ENCODE measurements at places on chromosomes 1 and 21.

GRCh38 chr1:200438911-200439310, 29.1 kb upstream of the ZNF281 start:
- no peak for DNase-seq

DNA sequence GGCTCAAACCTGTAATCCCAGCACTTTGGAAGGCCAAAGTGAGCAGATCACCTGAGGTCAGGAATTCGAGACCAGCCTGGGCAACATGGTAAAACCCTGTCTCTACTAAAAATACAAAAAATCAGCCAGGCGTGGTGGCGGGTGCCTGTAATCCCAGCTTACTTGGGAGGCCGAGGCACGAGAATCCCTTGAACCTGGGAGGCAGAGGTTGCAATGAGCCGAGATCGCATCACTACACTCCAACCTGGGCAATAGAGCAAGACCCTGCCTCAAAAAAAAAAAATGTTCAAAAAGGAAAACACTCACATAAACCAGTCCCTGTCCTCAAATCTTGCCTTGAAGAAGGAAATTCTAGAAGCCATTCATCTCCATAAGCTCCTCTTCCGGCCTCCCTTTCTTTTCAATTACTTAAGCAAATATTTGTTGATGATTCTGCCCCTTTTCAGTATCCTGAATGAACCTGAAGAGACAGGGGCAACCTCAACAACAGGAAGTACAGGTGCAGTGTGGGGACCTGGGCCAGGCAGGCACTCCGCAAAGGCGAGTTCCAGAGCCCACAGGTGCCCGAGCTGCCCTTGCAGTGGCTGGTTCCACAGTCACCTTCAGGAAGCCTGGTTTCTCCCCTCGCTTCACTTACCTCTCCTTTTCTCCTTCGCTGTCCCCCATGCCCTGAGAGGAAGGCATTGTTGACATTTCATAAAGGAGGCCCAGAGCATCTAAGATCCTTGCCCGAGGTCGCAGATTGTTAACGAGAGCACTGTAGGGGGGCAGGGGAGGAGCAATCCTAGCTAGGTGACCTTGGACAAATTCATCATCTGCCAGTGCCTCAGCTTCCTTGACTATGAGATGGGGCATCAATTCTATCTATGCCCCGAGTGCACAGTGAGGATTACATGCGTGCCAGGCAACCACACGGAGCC, 8.9 kb upstream of the LEFTY1 start:
- no peak for DNase-seq

GRCh38 chr1:212035835-212036605, 472 bp downstream of the DTL start:
- DNase-seq, result no peak

DNA sequence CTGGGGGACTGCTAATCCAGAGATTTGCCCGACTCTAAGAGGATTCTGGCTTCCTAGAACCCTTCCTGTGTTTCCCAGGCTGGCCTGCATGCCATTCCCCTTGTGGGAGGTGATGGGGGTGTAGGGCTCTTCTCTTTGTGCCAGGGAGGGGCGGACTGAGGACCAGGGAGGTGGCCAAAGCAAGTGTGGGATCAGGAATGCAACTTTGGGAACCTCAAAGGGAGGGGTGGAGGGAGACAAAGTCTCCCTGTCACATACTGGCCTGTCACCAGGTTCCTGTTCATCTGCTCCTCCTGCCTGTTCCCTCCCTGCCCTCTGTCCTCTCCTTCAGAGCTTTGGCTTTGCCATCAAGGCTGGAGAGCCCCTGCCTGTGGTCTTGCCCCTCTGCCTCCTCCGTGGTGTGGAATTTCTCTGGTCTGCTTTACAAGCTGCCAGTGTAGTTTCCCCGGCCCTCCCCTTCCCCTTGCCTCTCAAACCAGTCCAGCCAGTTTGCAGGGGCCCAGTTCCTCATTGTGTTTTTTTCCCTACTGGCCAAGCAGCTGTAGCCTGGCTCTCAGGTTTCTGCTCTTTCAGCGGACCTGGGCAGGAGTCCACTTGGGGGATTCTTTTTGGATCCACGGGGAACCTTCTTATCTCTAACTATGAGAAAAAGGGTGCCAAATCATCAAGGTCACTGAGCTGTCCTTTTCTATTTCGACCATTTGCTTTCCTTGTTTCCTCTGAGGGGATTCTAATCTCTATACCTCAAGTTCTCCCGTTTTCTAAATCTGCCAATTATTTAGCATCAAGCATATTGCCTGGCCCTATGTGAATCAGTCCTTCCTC, 1.8 kb downstream of the CGN start:
- no peak for DNase-seq

GRCh38 chr1:209593747-209594146, 10.2 kb downstream of the CAMK1G start:
- no peak for DNase-seq

DNA sequence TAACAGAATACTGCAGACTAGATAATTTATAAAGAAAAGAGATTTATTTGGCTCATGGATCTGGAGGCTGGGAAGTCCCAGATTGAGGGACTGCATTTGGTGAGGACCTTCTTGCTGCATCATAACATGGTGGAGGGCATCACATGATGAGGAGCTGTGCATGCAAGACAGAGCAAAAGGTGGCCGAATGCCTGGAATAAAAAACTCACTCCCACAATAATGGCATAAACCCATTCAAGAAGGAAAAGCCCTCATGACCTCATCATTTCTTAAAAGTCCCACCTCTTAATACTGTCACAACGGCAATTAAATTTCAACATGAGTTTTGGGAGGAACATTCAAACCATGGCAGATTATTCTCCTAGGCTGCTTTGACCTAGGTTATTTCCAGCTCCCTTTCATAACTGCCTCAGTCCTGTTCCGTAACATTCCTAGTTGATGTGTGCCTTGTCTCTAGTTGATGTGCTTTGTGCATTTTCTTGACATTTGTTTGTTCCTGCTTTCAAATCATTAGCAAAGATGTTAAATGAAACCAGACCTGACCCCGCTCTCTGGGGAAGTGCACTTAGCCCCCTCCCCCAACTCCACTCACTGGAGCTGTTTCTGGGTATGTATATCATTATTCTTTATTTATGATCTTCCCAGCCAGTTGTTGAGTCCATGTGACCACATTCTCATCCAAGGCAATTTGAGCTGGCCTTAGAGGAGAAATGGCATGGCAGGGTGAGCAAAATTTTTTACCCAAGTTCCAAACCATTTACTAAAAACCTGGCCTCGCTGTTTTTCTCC, 148.5 kb downstream of the GDAP2 start:
- DNase-seq, result no peak

- no peak for DNase-seq
These were observed at the start of gene DOP1B for GRCh38 chr21:36156815-36157670. Gene DOP1B (plus strand): TSS chr21:36156824. CDS start chr21:36164734, 7,910 bp downstream.

- DNase-seq, result no peak
These were observed 89.6 kb downstream of the AK5 start for GRCh38 chr1:77371396-77371795.

GRCh38 chr1:29686012-29686930, 449.9 kb downstream of the PTPRU start:
- DNase-seq, result no peak

- DNase-seq, result peak; percentile 79
These were observed at the start of gene ST3GAL3 for GRCh38 chr1:43707190-43708001. Gene ST3GAL3 (plus strand): TSS chr1:43707536. CDS start chr1:43736263, 28,727 bp downstream.

DNA sequence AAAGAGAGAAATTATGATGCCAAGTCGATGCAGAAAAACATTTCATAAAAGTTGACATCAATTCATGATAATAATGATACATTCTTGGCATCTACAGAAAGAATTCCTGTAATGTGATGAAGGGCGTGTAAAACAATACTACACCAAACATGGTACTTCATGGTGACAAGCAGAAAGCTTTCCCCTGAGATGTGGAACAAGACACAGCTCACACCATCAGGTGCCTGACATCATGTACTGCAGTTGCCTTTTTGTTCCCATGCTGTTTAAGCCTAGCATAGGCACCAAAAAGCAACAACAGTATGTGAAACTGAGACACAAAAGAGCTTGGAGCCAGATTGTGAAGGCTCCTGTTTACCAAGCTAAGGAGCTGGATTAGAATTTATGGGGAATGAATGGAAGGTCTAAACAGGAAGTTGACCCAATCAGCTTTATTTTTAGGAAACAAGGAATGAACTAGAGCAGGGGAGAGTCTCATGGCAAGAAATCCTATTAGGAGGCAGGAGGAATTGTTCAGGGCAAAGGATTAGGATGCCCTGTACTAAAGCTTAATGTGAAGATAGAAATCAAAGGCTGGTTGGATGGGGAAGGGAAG, 67.2 kb downstream of the SYDE2 start:
- DNase-seq, result no peak

GRCh38 chr1:182783068-182783467, 6.5 kb upstream of the NPL start:
- no peak for DNase-seq

- peak; percentile 40 for DNase-seq
These were observed 612.9 kb downstream of the PTPRU start for GRCh38 chr1:29849038-29849750.

DNA sequence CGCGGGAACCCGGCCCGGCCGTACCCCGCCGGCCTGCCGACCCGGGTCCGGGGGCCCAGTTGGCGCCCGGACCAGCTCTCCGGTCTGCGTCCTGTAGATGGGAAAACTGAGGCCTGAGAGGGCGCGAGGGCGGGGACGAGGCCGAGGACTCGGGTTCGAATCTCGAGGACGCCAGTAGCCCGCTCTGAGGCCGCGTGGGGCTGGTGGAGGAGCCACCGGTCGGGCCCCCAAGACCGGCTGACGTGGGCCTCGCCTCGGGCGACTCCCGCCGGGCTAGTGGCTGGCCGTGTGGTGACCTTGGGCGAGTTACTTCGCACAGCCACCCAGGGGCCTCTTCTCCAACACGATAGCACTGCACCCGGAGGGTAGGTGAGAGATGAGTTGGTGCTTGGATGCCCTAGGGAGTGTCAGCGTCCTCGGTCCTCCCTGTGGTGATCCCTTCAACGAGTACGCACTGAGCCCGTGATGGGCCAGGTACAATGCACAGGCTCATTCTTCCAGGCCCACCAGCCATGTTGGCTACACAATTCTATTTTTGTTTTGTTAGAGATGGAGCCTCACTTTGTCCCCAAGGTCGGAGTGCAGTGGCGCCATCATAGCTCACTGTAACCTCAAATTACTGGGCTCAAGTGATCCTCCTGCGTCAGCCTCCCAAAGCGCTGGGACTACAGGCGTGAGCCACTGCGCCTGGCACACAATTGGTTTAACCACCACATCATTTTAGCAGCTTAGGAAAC, 404 bp upstream of the SCMH1 start:
- peak; percentile 16 for DNase-seq

GRCh38 chr1:232726048-232726779, 79.0 kb upstream of the MAP10 start:
- DNase-seq, result no peak

GRCh38 chr1:212605441-212606394, 2.8 kb upstream of the ATF3 start:
- no peak for DNase-seq

DNA sequence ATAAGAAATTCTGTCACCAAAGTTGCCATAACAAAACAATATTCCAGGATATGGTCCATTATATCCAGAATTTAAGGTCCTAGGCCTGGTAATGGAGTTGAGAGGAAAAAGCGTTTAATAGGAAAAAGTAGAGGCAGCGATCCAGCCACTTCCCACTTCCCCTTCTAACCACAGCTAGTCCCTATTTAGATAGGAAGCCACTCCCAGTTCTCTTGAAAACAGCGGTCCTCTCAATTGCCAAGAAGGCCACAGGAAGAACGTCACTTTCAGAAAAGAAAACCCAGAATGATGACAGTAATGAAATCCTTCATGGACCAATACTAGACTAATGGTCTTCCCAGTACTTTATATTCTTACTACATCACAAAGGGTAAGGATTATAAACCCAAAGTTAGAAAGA, 38.6 kb downstream of the ABL2 start:
- no peak for DNase-seq

GRCh38 chr1:3022976-3023375, 1.7 kb downstream of the ACTRT2 start:
- DNase-seq, result no peak

GRCh38 chr1:201223852-201224665, 33.4 kb downstream of the IGFN1 start:
- no peak for DNase-seq

- DNase-seq, result no peak
These were observed 3.3 kb downstream of the NCMAP start for GRCh38 chr1:24558902-24559791.

GRCh38 chr1:22104094-22104493, 38.8 kb downstream of the WNT4 start:
- no peak for DNase-seq

- no peak for DNase-seq
These were observed 61.0 kb upstream of the CSF1 start for GRCh38 chr1:109849655-109850054.

- DNase-seq, result no peak
These were observed 75.6 kb downstream of the LMO4 start for GRCh38 chr1:87404296-87404695.

DNA sequence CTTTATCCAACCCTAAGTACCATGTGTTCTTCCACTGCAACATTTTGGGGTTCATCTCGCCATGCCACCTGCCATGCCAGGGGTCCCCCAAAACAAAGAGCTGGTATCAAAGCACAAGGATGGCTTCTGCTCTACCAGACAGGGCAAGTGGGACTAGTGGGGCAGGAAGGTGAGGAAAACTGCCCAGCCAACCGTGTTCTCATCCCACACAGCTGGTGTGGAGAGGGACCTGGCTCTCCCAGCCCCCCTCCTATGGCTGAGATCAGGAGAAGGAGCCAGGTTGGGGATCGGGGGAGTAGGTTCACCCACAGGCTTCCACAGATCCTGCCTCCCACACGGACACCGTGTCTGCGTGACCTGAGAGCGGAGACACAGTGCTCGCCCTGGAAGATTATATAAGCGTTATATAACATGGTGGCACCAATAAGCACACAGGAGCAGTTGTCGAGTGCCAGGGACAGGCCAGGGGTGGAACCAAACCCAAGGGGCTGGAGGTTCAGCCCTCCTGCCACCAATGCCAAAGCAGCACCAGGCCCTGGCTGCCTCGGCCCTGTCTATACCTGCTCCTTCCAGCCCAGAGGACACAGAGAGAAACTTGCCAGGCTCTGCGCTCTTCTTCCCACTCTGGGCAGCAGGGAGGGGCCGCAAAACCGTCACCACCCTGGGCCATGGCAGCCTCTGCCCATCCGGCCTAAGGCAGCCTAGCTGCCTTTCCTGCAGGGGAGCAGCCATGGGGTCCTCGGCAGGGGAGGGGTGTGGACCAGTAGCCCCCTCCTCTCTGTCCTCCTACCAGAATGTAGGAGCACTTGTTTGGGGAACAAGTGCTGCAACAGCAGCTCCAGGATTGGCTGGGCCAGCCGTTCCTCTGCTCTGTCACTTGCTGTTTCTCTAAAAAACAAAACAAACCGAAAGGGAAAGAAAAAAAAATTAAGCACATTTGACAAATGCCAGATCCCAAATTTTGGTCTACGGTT, 43.5 kb downstream of the CD34 start:
- no peak for DNase-seq

DNA sequence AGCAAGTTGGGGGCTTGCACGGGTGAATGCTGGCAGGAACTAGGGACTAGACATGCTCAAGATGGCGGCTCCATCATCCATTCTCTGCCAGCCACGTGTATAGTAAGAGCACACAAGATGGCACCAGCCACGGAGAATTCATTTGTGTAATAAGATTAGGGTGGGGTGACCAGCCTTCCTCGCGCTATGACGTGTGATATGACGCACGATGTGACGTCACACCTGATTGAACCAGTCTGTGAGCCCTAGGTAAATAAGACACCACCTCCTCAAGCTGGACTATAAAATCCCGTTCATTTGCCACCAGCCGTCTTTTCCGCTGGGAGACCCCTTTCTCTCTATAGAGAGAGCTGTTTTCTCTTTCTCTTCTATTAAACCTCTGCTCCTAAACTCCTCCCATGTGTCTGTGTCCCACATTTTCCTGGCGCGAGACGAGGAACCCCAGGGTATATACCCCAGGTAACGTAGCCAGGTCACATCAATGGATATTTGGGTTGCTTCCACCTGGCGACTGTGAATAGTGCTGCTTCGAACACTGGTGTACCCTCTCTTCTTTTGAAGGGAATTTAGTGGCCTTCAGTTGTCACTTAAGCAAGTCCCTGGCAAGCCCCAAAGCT, 18.1 kb upstream of the COG2 start:
- DNase-seq, result no peak

Data from NCI-H1930 (cell line).